ENCODE measurements at places on chromosomes 2 and 18. TPM values are rescaled to one million over a fixed set of nuclear protein-coding genes. Genes with fewer than 3 reads are reported as not detected.

The SP110 gene
- 6.7 TPM for total RNA-seq

- DNase-seq = peak; percentile 55
Measured at GRCh38 chr2:207165121-207166038, at the start of gene KLF7. Gene KLF7 (minus strand): TSS chr2:207165948. CDS start chr2:207165568, 380 bp downstream.

- DNase-seq = peak; percentile 46
Measured at GRCh38 chr2:88265352-88266303, 95.5 kb downstream of the THNSL2 start.

DNA sequence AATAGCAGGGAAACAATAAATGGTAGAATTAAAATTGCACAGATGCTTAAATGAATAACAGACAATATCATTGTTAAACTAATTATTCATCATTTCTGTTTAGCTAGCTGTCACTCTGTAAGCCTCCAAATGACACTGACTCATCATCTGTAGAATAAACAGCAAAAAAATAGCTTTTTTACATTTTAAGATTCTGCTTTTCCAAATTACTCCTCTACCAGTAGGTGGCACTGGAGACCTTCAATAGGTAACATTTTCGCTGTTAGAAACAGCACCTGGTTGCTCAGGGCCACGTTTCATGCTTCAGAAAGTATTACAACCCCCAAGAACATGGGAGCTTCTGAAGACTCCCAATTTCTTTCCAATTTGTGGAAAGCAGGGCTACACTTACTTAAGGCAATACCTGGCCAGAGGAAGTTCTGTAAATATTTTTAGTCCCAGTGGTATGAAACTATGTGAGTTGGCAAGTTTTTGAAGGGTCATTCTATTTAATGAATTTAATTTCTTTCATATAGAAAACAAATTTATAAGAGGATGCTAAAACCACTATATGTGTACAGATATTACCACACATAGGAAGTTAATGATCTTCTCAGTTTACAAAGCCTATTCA is 45.4 kb downstream of the TTN start:
- DNase-seq = peak; percentile 85

The HSPE1 gene
- 266 TPM for total RNA-seq

The MROH2A gene
- total RNA-seq = not detected

- no peak for DNase-seq
Measured at GRCh38 chr18:79702906-79703305, 23.3 kb downstream of the CTDP1 start.

DNA sequence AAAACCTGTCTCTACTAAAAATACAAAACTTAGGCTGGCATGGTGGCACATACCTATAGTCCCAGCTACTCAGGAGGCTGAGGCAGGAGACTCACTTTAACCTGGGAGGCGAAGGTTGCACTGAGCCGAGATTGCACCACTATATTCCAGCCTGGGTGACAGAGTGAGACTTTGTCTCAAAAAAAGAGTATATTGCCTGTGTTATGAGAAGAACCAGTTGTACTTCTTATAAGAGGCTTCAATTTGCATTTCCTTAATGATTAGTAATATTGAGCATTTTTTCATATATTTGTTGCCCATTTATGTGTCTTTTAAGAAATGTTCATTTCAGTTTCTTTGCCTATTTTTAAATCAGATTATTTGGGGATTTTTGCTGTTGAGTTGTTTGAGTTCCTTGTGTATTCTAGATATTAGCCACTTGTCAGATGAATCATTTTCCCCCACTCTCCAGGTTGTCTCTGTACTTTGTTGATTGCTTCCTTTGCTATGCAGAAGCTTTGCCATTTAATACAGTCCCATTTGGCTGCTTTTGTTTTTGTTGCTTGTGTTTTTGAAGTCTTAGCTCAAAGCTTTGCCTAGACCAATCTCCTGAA is 75.8 kb upstream of the LRPPRC start:
- DNase-seq = no peak
